ENCODE measurements at places on chromosomes 5 and 9.

DNA sequence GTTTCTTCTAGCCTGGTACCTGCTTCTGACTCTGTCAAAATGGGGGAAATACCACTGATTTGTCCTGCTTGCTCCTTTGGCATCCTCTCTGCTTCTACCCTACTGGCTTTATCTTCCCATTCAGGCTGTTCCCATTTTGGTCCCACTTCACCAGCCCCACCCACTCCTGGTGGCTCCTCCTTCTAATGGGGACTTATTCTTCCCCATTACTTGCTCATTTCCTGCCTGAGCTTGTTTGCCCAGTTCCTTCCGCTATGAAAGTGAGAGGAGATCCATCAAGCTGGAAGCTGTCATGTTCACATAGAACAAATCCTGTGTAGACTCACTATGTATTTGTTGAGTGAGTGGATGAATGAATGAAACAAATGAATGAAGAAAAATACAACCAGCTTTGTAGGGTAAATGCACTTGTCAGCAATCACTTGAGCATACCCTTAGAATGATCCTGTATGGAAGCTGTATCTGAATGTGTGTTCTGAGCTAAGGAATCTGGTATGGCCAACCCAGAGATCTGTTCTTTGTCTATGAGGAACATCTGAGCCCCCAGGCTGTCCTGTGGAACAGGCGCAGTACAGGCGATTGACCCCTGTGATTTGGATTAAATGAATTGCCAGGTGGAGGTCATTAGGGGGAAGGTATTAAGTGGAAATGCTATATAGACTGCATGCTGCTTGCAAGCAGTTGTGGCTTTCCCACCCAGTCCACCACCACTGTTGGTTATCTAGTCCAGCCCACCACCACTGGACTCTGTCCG, 89.5 kb downstream of the APBA1 start:
- DNase-seq = no peak

- no peak for DNase-seq
These were observed 256.6 kb upstream of the ITGA1 start for GRCh38 chr5:52531105-52531504.

- peak; percentile 76 for DNase-seq
These were observed 39.3 kb upstream of the TNC start for GRCh38 chr9:115157245-115157674.

DNA sequence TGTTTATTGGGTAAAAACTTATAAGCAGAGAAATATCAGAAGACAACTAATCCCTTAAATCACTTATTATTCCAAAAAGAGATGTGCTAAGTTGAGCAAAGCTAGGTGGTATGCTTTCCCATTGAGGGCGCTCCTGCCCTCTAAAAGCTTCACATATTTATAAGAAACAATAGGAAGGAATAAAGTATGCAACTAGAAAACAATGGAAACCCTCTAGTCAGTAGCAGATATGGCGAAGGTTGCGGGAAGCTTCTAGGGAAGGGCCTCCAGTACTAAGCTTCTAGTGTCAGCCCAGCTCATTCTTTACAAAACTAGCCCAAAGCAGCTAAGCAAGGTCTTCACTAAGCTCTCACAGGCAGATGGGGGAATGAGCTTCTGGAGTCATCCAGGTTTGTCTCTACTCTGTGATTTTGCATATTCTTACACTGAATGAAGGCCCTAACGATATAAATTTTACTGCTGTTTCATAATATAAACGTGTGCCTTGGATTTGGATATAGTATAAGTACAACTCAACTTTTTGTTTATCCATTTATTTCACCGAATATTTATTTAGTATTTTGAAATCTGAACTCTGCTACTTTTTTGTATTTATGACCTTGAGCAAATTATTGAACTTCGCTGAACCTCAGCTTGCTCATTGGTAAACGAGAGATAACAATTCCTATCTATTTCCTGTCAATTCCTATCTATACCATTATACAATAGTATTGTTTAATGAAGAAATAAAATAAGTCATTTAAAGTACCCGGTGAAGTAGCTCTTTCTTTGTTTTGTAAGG, 571.4 kb downstream of the ELAVL2 start:
- DNase-seq = no peak

- DNase-seq = no peak
These were observed 179.7 kb downstream of the HSD17B3 start for GRCh38 chr9:96122282-96122681.

DNA sequence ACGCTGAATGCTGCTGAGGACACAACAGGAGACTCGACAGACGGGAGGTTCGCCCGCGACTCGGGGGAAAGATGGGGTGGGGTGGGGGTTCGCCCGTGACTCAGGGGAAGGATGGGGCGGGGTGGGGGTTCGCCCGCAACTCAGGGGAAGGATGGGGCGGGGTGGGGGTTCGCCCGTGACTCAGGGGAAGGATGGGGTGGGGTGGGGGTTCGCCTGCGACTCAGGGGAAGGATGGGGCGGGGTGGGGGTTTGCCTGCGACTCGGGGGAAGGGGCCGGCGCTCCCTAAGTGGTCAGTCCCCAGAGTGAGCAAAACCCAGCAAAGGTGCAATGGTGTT, 2.2 kb downstream of the LCN6 start:
- no peak for DNase-seq

GRCh38 chr5:35853631-35854030, 3.1 kb upstream of the IL7R start:
- no peak for DNase-seq

GRCh38 chr9:70594386-70594944, 180.0 kb upstream of the KLF9 start:
- no peak for DNase-seq

- DNase-seq = no peak
These were observed 77.6 kb downstream of the ALDH1A1 start for GRCh38 chr9:72875221-72875620.

DNA sequence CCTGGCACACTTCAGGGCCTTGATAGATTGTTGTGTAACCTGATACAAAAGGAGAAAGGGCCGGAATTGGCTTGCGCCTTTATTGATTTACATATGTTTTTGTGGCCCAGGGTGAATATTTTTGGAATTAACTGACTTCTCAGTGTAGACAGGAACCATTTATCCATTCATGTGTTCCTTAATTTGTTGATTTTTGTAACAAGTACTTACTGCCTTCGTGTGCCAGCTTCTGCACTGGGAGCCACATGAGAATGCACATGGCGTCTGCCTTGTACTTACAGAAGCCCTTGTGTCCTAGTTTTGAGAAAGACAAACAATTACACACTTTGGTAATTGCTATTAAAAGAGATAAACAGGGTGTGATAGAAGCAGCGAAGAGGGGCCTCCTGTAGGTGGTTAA, 26.4 kb downstream of the EHMT1 start:
- DNase-seq = no peak

DNA sequence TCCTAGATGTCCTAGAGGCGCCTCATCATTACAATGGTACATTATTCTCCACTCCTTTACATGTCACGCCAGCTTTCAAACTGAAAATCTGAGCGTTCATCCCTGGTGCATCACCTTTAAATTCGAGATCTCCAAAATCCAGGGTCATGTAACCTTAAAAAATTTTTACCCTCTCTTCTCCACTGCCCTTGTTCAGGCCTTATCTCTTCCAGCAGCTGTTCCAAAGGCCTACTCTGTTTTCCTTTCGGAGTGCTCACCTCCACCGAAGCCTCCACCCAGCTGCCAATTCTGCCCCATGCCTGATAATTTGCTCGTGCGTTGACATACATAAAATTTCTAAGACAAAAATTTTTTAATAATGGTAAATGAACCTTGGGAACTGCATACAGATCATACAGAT, 950 bp upstream of the MSH3 start:
- no peak for DNase-seq

DNA sequence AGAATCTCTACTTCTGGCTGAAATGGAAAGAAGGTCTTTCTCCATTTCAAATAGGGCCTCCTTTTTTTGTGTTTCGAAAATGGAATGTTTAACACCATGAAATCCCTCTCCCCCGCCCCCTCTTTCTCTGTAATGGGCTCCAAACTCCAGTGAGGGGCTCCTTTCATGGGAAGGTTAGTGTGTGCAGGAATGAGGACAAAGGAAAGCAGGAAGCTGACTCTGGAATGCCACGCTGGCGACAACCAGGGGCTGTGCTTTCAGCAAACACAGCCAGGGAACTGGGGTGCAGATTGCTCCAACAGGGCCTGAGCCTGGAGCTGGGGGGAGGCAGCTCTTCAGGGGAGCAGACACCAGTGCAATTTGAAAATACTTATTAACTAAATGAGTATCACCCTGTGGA, 82.8 kb downstream of the CRB2 start:
- no peak for DNase-seq

GRCh38 chr5:143350751-143351602, 52.5 kb downstream of the NR3C1 start:
- DNase-seq = peak; percentile 66

- no peak for DNase-seq
These were observed 83.6 kb upstream of the TNFSF8 start for GRCh38 chr9:115013998-115014397.

All from HS-5 (cell line).